M059J (cell line): ENCODE measurements at places on chromosomes 4 and X.

- DNase-seq, result no peak
Measured at GRCh38 chrX:147351644-147352043, 537.1 kb upstream of the CXorf51A start.

DNA sequence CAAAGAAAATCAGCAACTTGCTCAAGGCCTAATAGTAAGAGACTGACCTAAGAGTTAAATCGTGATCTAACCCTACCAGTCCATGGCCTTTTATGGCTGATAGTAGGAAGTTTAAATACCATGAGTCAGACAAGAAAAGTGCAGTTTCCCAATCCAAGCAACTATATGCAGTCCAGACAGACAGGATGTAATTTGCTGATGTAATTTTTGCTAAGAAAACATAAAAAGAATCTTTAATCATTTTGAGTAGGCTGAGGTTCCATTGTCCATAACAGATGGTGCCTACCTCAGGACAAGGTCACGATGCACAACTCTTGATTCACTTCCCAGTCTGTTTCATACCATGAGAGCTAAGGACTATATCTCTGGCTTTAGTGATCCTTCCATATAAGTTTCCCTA is 317.5 kb upstream of the GRIA3 start:
- DNase-seq, result peak; percentile 51

DNA sequence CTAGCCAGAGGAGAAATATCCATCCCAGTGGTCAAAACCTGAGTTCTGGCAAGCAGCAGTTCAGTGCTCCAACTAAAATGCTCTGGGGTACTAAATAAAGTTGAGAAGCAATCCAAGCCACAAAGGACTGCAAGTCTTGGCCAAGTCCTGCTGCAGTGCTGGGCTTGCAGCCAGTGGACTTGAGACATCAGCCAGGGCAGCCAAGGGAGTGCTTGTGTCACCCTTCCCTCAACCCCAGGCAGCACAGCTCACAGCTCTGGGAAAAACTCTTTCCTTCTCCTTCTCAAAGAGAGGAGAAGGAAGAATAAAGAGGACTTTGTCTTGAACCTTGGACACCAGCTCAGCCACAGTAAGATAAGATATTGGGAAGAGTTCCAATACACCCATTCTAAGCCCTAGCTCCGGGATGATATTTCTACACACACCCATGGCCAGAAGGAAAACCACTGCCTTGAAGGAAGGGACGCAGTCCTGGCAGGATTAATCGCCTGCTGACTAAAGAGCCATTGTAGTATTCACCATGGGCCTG is 99.8 kb downstream of the PTCHD1 start:
- peak; percentile 11 for DNase-seq

GRCh38 chr4:620201-620600 is 5.2 kb upstream of the PDE6B start:
- no peak for DNase-seq

DNA sequence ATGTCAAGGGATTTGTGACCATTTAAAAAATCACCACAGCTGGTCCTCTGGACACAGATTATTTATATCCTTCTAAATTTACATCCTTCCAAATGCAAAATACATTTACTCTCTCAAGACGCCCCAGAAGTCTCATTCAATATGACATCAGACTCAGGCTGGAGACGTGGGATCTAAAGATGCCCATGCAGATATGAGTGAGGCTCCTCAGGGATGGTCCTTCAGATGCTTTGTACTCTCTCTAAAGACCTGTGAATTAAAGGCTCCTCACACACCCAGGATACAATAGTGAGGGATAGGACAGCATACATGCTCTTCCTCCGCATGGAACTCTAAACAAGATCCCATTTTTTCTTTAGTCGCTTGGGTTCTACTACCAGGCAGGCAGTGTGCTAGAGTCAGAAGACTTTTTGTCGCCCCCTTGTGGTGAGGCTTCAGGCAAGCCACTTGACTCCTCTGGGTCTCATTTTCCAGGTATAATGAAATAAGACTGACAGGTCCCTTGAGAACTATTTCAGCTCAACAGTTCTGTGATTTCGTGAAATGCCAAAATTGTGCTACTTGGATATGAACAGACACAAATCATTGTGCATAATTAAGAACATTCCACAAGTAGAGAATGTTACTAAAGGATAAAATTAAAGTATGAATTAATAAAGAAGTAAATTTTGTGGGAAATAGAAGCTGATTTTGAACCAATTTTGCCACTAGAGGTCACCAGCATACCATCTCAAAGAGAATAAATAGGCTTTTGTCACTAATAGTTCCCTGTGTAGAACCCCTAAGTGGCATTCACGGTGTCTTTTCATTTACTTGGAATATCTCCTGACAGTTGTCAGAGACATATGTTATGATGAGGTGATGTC is 13.7 kb upstream of the SCOC start:
- peak; percentile 80 for DNase-seq

DNA sequence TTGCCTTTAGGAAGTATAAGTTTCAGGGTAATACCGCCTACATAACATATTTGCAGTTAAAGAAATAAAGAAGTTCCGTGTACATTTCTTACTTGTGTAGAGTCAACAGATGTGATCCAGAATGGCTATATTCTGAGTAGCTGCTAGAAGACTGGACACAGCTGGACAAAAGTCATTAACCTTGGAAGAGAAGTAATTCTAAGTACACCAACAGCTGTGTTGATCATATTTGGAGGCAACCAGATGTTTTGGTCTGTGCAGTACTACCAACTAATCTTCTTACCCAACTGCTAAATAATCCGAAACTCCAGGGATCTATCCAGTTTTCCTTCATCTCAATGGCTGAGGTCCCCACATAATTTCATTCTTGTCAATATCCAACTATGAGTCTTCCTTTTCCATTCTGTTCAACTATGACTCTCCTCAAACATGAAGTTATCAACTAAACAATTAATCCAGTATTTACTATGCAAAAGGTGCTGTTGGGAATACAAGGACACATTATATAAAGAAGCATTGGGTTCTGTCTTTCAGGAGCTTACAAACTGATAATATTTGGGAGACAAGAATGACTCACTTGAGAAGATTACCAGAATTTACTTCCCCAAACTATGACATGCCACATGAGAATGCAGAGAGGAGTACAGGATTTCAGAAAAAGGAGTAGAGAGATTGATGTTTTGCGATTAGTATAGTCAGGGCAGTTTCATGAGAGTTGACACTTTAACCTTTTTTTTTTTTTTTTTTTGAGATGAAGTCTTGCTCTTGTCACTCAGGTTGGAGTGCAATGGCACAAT is 78.2 kb downstream of the COL4A6 start:
- peak; percentile 15 for DNase-seq

- DNase-seq, result peak; percentile 96
Measured at GRCh38 chr4:87038837-87039615, 104.2 kb downstream of the AFF1 start.

GRCh38 chrX:3518870-3519269 is 172.4 kb upstream of the MXRA5 start:
- DNase-seq, result peak; percentile 98

DNA sequence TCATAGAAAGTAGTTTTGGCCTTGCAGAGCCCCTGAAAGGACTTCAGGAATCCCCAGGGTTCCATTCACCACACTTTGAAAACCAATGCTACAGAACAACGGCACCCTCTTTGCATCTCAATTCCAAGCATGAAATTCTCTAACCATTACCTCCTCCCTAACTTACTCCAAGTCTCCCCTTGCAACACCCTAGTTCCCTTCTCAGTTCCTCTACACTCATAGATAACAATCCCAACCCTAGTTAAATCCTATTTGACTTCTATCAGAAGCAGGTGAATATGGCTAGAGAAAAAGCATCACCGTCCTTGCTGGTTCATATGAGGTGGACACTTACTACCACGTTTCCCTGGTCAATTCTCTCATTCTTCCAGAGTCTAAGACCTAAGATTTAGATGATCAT is 2.4 kb downstream of the RCHY1 start:
- no peak for DNase-seq
